ENCODE measurements at places on chromosomes 11 and 22. TPM values are rescaled to one million over a fixed set of nuclear protein-coding genes. Genes with fewer than 3 reads are reported as not detected.

DNA sequence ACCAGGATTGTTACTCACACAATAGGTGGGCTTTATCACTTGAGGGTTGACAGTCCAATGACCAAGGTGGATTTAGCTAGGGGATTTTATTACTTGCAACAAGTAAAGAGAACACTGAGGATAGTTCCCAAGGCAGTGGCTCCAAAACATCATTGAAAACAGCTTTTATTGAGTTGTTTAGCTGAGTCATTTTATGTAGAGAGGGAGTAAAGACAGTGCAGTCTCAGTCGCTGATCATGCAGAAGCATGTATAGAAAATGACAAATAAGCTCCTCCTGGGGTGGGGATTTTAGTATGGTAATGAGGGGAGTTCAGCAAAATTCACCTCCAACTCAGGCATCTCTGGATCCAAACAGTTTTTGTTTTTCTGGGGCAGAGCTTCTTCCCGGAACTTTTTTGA lies 163.0 kb upstream of the CCDC179 start:
- no peaks in the 10 kb centered on the region for H3K36me3 ChIP-seq
- no peaks in the 10 kb centered on the region for H3K4me1 ChIP-seq
- H3K27me3 ChIP-seq = no peaks in the 10 kb centered on the region
- DNase-seq = no peak
- H3K27ac ChIP-seq = no peak overlapping the region

DNA sequence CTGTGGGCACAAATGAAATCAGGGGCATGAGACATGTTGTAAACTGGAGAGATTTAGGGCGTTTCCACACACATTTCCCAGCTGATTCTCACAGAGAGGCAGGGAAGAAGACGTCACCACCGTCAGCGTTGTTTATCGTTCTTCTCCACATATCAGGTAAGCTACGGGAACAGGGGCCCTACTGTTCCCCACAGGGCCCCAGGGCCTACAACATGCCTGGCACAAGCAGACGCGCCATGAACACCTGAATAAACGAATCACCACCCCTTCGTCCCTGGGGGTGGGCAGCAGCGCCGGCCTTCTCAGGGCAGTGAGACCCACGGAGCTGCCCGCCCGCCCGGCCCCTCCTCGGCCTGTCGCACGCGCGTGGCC lies 342 bp downstream of the EFCAB6 start:
- no peak for DNase-seq
- peaks cover 5% of the 10 kb centered on the region for H3K4me1 ChIP-seq
- H3K27ac ChIP-seq = peak overlapping the region; percentile 93
- peak overlapping the region; percentile 95 for H3K4me3 ChIP-seq
- H3K36me3 ChIP-seq = no peaks in the 10 kb centered on the region

DNA sequence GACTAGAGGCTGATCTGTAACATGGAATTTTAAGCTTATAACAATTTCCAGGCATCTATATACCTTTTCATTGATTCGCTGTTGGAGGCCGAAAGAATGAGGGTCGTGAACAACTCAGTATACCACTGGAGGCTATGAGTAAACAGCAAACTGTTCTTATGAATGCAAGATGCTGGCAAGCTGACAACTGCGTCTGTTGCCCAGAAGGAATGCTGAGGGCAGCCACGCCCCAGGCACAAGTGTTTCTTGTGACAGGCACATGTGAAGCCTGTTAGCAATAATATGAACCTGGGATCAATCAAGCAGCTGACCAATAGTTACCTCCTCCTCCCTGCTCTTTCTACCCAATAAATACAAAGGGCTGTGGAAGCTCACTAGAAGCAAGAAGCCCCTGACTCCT lies 15.3 kb downstream of the RTCB start:
- no peak overlapping the region for H3K27ac ChIP-seq
- no peaks in the 10 kb centered on the region for H3K27me3 ChIP-seq
- no peaks in the 10 kb centered on the region for H3K4me1 ChIP-seq
- no peak overlapping the region for H3K4me3 ChIP-seq

- no peak overlapping the region for H3K4me3 ChIP-seq
- no peak for DNase-seq
Measured at GRCh38 chr11:454801-455565, 4.9 kb downstream of the PTDSS2 start.

DNA sequence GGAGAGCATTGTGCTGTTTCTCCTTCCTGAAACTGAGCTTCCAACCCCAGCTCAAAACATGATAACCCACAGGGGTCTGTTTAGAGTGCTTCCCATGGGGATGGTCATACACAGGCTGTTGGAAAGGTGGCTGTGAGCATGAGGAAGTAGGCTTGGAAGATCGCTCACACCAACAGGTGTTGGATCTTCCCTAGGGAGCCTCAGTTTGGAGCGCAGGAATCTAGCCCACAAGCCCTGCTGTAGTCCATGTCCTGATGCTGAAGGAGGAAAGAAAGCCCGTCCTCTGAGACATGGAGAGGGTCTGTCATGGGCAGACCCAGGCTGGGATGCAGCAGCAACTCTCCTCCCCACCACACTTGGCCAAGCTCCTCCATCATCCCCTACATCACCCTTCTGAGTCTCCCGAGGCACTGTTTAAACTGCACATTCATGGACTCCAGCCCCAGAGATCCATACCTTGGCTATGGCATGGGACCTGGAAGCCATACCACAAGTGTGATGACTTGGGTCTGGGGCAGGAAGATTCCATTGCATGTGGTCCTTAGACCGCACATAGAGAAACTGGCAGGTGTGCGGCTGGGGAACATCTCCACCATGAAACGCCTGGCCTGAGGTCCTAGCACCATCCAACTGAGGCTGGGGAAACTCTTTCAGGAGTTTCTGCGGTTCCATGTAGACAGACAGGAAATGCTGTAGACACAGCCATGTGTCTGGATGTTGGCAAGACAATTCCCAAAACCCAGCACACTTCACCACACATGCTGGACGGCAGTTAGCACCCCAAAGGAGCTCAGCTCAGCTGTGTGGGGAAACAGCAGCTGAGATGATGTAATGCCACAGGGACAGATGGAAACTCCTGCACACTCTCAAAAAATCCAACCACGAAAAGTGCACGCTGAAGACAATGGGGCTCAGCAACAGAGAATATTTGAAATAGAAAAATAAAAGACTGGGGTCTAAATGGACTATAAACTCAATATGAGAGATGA lies 27.6 kb upstream of the TTC12 start:
- peak; percentile 21 for DNase-seq
- H3K4me3 ChIP-seq = no peak overlapping the region
- no peak overlapping the region for H3K27ac ChIP-seq
- no peaks in the 10 kb centered on the region for H3K36me3 ChIP-seq
- H3K4me1 ChIP-seq = no peaks in the 10 kb centered on the region

DNA sequence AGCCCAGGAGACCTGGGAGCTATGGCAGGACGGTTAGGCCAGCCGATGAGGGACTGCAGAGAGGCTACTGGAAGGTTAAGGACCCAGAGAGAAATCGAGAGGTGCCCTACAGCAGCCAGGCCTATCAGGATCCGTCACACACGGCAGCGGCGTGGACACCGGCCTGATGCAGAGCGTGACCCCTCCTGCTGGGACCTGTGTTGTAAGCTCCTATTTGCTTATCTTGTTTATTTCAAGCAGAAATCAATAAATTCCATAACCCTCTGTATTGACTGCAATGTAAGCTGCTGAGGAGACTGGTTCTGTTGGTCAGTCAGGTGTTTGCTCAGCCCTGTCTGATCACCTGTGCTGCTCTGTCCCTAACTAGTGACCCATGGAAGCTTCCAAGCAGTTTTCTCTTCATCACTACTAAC lies 39.9 kb downstream of the PPP2R1B start:
- peaks cover 26% of the 10 kb centered on the region for H3K36me3 ChIP-seq
- no peak overlapping the region for H3K4me3 ChIP-seq
- peaks cover 9% of the 10 kb centered on the region for H3K4me1 ChIP-seq
- no peak overlapping the region for H3K27ac ChIP-seq
- no peak for DNase-seq

- H3K27ac ChIP-seq = no peak overlapping the region
- no peaks in the 10 kb centered on the region for H3K36me3 ChIP-seq
- H3K4me3 ChIP-seq = no peak overlapping the region
- H3K27me3 ChIP-seq = no peaks in the 10 kb centered on the region
Measured at GRCh38 chr11:14449302-14449714, 50.3 kb downstream of the COPB1 start.

GRCh38 chr11:72773291-72773690 lies 20.6 kb downstream of the STARD10 start:
- H3K27ac ChIP-seq = peak overlapping the region; percentile 49
- no peaks in the 10 kb centered on the region for H3K27me3 ChIP-seq
- no peaks in the 10 kb centered on the region for H3K36me3 ChIP-seq

The IGF2 gene
- 7.8 TPM for polyA plus RNA-seq

The MS4A15 gene
- 38.9 TPM for polyA plus RNA-seq

- no peak overlapping the region for H3K27ac ChIP-seq
- H3K27me3 ChIP-seq = no peaks in the 10 kb centered on the region
- no peaks in the 10 kb centered on the region for H3K4me1 ChIP-seq
- no peak overlapping the region for H3K4me3 ChIP-seq
Measured at GRCh38 chr11:109851780-109852390, 241.3 kb upstream of the ZC3H12C start.

DNA sequence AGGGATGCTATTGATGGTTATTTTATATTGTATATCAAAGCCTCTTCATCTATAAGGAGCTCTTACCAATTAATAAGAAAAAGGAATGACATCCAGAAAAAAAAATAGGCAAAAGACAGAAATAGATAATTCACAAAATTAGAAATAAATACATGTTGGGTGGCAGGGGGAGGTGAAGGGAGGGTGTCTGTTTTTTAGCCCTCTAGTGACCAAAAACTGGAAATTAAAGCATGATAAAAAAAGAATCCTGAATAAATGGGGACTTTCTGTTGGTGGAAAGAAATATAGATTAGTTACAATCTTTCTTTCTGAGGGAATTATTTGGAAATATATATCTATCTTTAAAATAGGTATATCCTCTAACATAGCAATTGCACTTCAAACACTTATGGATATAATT lies 42.0 kb upstream of the TTC36 start:
- no peaks in the 10 kb centered on the region for H3K27me3 ChIP-seq
- H3K4me3 ChIP-seq = no peak overlapping the region
- no peak overlapping the region for H3K27ac ChIP-seq

DNA sequence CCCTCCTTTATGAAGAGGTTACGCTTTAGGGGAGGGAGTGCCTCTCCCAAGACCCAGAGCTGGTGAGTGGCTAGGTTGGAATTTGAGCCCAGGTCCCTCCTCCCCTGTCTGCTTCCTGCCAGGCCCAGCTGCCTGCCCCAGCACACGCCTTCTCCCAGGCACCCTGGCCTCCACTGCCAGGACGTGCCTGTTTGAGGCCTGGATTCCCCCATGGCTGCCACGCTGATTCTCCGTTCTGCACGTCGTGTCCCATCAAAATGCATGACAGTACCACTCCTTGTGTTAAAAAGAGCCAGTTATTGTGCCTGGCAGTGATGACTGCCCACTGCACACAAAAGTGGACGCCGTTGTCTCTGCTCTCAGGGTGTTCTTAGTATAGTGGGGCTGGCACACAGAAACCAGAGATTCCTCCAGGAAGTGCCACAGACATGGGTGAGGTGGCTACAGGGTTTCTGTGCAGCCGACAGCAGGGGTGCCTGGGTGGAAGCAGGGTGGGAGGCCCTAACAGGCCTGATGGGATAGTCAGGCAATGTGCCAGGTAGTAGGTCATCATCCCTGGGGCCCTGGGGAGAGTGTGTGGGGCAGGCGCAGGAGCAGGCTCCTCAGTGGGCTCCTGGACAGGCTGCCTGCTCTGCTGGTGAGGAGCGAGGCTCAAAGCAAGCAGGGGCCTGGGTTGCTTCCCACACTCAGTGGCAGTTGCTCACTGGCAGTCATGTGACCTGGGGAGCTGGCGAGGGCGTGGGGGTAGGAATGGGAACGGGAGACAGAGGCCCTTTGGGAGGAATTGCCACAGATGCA lies 24.2 kb downstream of the MED15 start:
- H3K4me3 ChIP-seq = no peak overlapping the region
- peak overlapping the region; percentile 89 for H3K27ac ChIP-seq
- H3K36me3 ChIP-seq = peaks cover 6% of the 10 kb centered on the region
- no peaks in the 10 kb centered on the region for H3K27me3 ChIP-seq
- DNase-seq = peak; percentile 65

DNA sequence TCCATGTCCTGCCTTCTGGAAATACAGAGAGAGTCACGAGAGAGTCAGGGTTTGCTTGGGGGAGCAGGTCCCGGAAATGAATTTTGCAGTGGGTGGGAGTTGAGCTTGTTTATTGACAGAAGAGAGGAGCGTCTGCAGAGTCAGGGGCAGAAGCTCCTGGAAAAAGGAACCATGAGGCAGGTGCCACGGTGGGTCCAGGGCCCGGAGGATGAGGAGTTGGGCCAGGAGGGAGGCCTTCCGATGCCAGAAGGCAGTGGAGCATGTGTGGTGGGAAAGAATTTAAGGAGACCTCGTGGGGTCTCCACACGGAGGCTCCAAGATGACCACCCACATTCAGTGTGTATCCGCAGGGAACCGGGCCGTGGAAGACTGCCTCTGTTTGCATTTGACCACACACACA lies 461.2 kb downstream of the BRD1 start:
- DNase-seq = no peak
- H3K4me3 ChIP-seq = no peak overlapping the region
- no peak overlapping the region for H3K27ac ChIP-seq
- H3K27me3 ChIP-seq = peaks cover 26% of the 10 kb centered on the region
- no peaks in the 10 kb centered on the region for H3K36me3 ChIP-seq

The CWF19L2 gene
- polyA plus RNA-seq = 4.1 TPM

DNA sequence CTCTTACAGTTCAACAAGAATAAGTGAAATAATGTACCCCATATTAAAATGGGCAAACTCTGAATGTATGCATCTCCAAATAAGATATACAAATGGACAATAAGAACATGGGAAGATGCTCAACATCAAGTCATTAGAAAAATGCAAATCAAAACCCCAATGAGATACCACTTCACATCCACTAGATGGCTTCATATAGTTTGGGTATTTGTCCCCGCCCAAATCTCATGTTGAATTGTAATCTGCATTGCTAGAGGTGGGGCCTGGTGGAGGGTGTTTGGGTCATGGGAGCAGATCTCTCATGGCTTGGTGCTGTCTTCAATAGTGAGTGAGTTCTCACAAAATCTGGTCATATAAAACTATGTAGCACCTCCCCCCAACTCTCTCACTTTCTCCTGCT lies 5.7 kb downstream of the MPZL2 start:
- H3K27me3 ChIP-seq = peaks cover 2% of the 10 kb centered on the region
- H3K4me1 ChIP-seq = no peaks in the 10 kb centered on the region
- no peaks in the 10 kb centered on the region for H3K36me3 ChIP-seq
- DNase-seq = no peak

- no peaks in the 10 kb centered on the region for H3K4me1 ChIP-seq
- no peak for DNase-seq
- no peak overlapping the region for H3K4me3 ChIP-seq
- no peaks in the 10 kb centered on the region for H3K36me3 ChIP-seq
- H3K27me3 ChIP-seq = no peaks in the 10 kb centered on the region
- H3K27ac ChIP-seq = no peak overlapping the region
Measured at GRCh38 chr11:122046846-122047245, 69.2 kb downstream of the BLID start.

GRCh38 chr11:119148720-119149017 lies 183 bp upstream of the ABCG4 start:
- H3K27ac ChIP-seq = no peak overlapping the region
- no peaks in the 10 kb centered on the region for H3K36me3 ChIP-seq
- no peak for DNase-seq
- no peaks in the 10 kb centered on the region for H3K27me3 ChIP-seq

- H3K4me1 ChIP-seq = peaks cover 5% of the 10 kb centered on the region
- no peak for DNase-seq
- no peak overlapping the region for H3K4me3 ChIP-seq
- H3K36me3 ChIP-seq = no peaks in the 10 kb centered on the region
Measured at GRCh38 chr11:15711311-15711710, 596.6 kb downstream of the INSC start.

Data from lung (tissue), 17 donors.